ENCODE measurements at places on chromosomes 13 and 19.

- DNase-seq, result no peak
These were observed 7.3 kb upstream of the STRN4 start for GRCh38 chr19:46753420-46754155.

DNA sequence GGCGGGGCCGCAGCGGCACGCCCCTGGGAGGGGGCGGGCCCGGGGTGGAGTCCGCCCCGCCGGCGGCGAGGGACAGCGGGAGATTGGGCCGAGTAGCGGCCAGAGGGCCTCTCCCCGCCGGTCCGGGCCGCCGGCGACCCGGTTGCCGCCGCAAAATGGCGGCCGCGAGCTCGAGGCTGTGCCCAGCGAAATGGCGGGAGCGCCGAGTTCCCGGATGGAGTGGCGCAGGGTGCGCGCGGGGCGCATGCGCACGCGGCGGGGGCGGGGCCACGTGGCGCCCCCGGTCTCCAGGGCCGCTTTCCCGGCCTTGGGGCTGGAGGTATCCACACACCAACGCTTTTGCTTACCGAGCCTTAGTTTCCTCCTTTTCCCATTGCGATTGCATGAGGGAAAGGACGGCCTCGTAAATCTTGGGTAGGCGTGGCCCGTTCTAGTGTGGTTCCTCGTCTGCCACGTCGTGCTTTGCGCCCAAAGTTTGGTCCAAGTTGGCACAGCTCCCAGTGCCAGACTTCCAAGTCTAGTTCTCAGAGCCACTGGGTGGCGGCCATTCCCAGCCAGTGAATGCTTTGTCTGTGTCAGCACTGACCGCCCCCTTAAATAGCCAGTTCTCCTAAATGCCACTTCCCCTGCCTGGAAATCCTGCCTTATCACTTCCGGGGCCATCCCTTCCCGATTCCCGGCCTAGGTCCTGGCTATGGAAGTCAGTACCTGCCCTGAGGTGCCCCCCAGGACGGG is 513 bp downstream of the CIRBP start:
- no peak for DNase-seq

- no peak for DNase-seq
These were observed 379.2 kb upstream of the MIR17HG start for GRCh38 chr13:90968166-90968904.

GRCh38 chr13:112066624-112067004 is 335 bp upstream of the SOX1 start:
- DNase-seq, result peak; percentile 96

DNA sequence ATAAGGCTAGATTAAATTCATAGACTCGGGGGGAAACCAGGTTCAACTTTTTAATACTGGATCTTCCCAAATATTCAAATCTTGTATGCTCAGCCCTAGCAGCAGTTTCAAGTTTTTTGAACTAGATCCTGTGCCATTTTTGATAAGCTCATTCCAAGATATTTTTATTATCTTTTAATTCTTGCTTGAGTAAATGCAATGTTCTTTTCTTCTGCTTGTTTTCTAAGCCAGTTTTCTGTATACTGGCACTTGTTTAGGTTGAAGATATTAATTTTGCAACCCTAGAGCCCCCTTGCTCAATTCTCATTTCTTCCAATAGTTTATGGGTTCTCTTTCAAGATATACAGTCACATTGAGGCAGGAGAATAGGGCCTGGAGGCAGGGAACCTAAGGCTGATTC is 13.1 kb upstream of the PNMA8C start:
- DNase-seq, result no peak

GRCh38 chr13:96816874-96817273 is 177.4 kb downstream of the OXGR1 start:
- peak; percentile 95 for DNase-seq

- DNase-seq, result peak; percentile 99
These were observed 213.2 kb upstream of the SOX1 start for GRCh38 chr13:111853721-111854120.

GRCh38 chr13:24308068-24308445 is 1.3 kb upstream of the C1QTNF9 start:
- DNase-seq, result no peak

DNA sequence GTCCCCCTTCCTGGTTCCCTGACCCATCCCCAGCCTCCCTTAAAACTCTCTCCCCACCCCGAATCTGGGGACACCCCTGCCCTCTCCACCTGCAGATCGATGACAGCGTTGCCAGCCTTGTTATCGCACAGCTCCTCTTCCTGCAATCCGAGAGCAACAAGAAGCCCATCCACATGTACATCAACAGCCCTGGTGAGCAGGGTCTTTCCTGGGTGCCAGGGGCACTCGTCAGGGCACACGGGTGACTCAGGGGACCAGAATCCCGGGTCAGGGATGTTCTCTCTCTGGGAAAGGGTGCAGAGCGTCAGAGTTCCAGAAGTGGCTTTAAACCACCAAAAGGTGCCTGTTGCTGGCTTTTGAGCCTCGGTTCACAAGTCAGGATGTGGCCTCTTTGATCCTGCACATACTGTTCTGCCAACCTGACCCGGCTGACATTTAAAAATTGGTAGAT is 1.0 kb downstream of the CLPP start:
- no peak for DNase-seq

- no peak for DNase-seq
These were observed 15.3 kb downstream of the ARHGEF1 start for GRCh38 chr19:41898235-41898634.

DNA sequence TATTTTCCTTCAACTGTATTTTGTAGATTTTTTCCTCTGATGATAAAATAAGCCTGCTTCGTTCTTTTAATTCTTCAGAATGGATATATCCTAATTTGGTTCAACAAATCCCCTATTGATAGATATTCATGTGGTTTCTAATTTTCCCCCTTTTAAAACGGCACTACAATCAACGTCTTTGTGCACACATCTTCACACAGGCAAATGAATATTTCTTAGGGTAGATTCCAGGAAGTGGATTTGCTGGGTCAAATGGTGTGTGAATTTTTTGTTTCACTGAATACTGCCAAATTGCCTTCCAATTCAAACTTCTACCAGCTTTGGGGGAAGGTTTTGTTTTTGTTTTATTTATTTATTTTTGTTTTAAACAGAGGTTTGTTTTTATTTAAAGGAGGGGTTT is 287.2 kb downstream of the FOXO1 start:
- no peak for DNase-seq

DNA sequence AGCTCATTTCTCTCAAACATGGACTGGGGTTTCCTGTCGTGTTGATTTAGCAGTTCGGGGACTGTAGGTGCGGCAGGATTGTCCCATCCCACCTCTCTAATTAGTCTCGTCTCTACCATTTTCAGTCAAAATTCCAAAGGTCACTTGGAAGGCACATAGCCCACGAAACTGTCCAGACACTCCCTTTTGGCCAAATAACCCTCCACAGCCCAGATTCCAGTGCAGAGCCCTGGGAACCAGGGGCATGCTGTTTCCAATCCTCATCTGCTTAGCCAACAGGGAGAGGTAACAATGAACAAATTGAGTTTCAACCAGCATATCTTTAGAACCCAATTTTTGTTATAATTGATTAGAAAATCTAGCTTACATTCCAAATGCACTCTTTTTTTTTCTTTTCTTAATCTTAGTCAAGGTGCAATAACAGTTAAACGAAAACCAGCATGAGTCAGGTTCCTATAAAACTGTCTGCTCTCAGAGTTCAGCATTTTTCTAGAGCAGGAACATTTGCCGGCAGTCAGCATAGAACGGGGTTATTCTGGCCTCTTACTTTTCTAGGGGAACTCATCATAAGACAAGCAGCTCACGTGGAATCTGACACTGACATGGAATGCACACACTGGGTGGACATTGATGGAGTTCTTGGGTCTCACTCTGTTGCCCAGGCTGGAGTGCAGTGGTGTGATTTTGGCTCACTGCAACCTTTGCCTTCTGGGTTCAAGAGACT is 14.4 kb upstream of the CEBPA start:
- no peak for DNase-seq

DNA sequence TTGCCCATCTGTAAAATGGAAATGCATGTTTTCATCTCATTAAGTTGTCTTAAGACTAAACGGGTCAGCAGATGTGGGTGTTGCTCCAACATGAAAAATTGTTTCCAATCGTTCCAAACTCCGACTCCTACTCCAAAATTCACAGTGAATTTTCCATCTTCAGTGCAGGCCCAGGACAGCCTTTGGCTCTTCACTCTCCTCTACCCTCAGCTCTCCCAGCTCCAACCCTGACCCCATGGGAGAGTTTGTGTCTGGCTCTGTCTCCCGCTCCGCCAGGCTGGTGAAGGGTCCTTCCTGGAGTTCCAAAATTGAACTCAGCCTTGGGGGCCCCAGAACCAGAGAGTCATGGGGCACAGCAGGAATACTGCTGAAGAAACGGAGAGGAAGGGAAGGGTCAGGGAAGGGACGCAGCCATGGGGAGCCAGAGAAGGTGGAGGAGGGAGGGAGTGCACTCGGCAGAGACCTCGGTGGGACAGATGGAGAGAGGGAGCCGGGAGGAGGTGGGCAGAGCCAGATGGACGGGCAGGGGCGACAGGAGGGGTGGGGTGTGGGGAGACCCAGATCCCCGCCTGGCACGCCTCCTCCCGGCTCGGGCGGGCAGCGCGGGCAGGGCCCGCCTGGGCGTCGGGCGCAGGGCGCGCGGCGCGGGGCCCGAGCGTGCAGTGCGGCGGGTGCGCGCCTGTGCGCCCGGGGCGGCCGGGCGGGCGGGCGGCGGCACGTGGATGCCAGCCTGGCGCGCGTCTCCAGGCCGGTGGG is 45.6 kb downstream of the CELF5 start:
- no peak for DNase-seq

GRCh38 chr19:18481505-18482222 is 40.2 kb downstream of the ELL start:
- DNase-seq, result no peak

GRCh38 chr13:37645181-37645740 is 46.7 kb upstream of the POSTN start:
- DNase-seq, result no peak

- DNase-seq, result no peak
These were observed 30.6 kb downstream of the GSX1 start for GRCh38 chr13:27822873-27823311.

DNA sequence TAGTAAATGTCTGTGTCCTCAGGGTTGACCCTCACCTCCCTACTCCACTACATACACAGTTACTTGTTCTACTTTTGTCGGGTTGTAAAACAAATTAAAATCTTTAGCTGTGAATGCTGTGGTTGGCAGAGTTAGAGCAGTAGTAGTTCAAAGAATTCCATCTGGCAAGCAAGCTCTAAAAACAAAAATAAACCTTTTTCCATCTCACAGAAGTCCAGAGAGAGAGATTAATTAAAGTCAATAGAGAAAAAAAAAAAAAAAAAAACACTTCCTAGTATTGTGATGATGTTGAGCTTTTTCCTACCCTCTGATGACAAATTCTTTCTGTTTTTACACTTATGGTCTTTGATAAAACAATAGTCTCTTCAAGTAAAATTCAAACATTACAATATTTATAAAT is 338.4 kb downstream of the PCDH17 start:
- DNase-seq, result no peak

DNA sequence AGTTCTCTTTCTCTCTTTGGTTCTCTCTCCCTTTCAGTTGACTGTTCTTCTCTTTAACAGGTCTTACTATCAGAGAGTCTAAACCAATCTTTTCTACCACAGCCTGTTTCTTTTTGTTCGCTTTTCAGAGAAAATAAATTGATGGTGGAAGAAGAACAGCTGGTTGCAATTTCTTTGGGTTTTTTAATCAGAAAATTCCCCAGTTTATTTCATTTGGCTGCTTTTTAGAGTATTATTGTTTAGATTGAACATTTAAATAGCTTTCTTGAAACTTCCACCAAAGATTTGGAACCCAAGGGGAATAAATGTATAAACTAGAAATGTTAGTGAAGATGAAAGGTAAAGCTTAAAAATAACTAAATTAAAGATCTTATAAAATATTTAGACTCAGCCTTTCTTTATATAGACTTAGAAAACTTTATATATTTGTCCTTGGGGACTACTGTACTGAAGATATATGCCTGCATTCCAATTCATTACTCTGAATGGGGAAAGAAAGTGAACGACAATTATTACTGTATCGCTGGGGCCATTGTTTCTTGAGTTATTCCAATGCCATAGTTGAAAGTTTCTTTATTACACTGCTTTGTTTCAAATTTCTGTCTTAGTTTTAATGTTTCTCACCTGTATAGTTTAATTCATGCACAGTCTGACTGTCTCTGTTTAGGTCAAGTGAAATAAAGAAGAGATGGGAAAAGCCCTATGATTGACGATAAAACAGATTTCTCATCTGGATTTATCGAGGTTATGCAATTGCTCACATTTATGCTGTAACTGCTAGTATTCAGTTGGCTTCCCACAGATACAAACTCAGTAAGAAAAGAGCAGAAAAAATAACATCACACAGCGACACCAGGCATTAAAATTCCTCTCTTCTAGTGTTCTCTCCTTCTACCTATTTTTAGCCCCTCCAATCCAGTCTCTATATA is 169.4 kb upstream of the CSNK1A1L start:
- no peak for DNase-seq

- no peak for DNase-seq
These were observed 78.0 kb upstream of the OXGR1 start for GRCh38 chr13:97072297-97072696.

DNA sequence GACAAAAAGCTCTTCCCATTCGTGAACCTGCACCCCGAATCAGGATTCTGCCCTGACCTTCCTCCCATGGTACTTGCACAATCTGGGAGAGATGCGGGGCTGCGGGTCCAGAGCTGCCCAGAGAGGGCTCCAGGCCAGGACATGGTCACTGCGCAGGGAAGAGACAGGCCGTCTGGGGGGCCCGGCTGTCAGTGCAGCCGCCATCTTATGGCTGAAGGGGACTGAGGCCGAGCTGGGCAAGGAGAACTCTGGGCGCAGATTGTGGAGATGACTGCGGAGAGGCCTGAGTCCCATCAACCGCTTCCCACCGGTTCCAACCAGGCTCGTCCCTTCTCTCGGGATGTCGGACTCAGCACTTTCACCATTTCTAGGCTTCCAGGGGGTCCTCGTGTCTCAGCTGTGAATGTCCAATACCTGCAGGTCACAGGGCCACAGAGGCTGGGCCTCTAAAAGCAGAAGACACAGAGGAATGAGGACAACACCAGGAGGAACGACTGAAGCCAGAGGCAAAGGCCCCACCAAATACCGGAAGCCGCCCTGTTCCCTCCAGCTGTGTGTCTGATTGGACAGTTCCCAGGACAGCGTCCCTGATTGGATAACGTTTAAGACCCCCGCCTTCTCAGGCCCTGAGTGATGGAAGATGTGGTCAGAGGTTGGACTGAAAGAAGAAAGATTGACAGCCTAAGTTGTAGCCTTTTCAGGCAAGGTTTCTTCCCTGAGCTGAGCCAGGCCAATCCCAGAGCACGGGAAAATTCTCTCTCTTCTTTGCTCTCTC is 117.1 kb upstream of the ZNF91 start:
- DNase-seq, result no peak

GRCh38 chr13:99665711-99666110 is 164.4 kb downstream of the TM9SF2 start:
- DNase-seq, result no peak

DNA sequence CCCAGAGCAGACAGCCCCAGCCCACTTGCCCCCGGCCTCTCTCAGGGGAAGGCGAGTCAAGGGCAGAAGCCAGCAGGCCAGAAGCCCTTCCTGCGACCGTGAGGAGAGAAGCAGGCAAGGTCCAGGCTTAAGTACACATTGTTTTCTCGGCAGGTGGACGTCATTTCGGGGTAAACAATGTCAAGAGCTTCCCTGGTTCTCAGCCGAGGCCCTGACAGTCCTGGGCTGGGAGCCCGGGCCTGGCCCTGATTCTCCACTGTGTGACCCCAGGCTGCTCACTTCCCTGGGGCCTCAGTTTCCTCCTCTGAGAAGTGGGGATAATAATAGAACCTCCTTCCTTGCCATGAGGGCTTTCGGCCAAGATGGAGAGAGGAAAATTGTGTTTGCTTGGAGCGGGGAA is 19.4 kb downstream of the PLVAP start:
- no peak for DNase-seq

GRCh38 chr13:48782429-48782840 is 128.7 kb downstream of the CYSLTR2 start:
- DNase-seq, result no peak

GRCh38 chr19:42199440-42200115 is 17.9 kb downstream of the DEDD2 start:
- no peak for DNase-seq
